NAMALWA (cell line): ENCODE measurements at places on chromosomes 2 and 18.

- DNase-seq = no peak
Observed at GRCh38 chr2:230023313-230023712, 45.4 kb downstream of the SLC16A14 start.

- no peak for DNase-seq
Observed at GRCh38 chr2:222592176-222592575, 63.7 kb downstream of the FARSB start.

DNA sequence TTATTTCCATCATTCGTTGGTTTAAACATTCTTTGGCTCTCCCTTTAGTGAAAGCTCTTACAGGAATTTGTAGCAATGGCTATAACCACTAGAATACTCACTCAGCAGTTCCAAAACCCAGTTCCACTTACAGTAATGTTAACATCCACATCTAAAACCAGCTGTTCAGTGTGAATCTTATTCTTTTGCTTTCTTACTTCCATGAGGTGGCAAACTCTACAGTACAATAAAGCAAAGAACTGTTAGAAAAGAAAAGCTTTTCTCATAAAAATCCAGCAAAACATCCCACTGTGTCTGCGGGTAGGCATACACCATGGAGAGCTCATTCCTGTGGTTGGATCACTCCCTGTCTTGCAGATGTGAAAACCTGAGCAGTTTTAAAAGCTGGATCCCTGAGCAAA is 147.1 kb downstream of the ARHGAP28 start:
- no peak for DNase-seq

GRCh38 chr2:27884601-27885000 is 5.6 kb downstream of the RBKS start:
- no peak for DNase-seq

- DNase-seq = no peak
Observed at GRCh38 chr2:86371527-86371926, 34.1 kb upstream of the REEP1 start.

DNA sequence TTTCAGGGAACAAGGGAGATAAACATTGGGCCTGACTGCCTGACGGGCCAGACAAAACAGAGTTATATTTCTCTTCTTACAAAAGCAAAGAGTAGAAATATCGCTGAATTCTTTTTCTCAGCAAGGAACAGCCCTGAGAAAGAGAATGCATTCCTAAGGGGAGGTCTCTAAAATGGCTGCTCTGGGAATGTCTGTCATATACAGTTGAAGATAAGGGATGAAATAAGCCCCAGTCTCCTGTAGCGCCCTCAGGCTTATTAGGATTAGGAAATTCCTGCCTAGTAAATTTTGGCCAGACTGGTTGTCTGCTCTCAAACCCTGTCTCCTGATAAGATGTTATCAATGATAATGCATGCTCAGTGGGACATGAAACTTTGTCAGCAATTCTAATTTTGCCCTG is 134.9 kb upstream of the CNTNAP5 start:
- no peak for DNase-seq

- DNase-seq = no peak
Observed at GRCh38 chr2:37907501-37908225, 17.4 kb upstream of the RMDN2 start.

GRCh38 chr2:239946562-239946863 is 78.6 kb downstream of the NDUFA10 start:
- DNase-seq = no peak

DNA sequence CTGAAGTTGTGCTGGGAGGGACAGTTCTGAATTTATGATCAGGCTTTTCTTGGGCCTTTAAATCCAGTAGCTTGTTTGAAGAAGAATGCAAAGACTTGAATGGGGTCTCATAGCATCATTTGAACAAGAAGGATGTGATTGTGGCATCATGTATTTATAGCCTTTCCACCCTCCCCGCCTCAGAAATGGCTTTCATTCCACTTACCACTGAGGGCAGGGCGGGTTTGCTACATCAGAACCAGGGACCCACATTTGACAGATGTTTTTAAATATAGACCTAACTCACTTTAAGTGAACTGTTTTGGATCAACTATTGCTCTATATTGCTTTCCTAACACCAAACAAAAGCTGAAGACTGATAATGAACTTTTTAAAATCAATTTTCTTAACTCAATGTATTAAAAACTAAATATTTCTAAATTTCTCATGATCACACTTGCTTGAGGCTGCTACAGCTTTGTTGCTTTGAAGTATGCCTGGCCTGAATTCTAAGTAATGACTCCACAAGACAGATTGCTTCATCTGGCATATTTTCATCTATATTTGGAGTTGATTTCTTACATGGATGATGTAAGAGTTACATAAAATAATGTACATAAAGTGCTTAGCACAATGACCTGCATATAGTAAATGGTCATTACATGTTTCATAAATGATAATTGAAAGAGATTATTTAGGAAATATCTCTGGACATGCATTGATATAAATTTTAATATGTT is 1552.9 kb upstream of the SLC39A10 start:
- no peak for DNase-seq

- no peak for DNase-seq
Observed at GRCh38 chr2:100383954-100384353, 33.5 kb downstream of the CHST10 start.

- DNase-seq = no peak
Observed at GRCh38 chr2:80348953-80349352, 44.4 kb upstream of the LRRTM1 start.

- DNase-seq = no peak
Observed at GRCh38 chr2:176112375-176113302, 3.9 kb upstream of the HOXD10 start.

DNA sequence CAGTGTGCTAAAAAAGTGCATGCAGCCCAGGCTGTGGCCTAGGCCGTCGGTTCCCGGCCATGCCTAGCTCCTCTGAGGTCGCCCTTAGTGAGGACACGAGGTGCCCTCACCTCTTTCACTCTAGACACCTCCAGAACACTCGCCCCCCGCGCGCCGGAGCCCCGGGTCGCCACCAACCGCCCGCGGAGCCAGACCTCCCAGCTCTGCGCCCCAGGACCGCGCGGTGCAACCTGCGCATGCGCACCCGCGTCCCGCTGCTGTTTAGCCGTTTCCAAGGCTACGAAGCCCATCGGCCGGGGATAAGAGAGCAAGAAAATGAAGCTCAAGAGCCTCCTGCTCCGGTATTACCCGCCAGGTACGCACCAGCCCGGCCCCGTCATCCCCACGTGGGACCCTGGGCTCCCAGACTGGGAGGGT is at the start of gene DAW1:
DAW1 (plus strand) TSS at position 257 of the 417 bp plus-strand sequence; CDS start at position 316, 59 bp downstream.
- DNase-seq = no peak

DNA sequence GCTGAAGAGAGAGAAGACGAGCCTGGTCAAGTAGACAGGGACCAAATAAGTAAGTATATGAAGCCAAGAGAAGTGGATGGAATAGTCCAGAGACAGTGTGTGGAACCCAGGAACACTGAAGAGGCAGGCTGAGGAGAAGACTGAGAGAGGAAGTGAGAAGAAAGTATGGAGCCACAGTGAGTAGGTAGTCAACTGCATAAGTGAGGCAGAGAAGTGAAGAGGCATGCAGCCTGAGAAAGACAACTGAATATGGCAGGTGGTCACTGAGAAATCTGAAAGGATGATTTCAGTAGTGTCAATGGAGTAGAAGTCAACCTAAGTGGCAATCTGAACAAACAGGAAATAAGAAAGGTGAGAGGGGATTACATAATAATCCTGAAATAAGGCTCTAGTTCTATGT is 55.4 kb downstream of the CWC22 start:
- DNase-seq = no peak

GRCh38 chr2:75142081-75142480 is 57.2 kb downstream of the TACR1 start:
- no peak for DNase-seq

- DNase-seq = peak; percentile 66
Observed at GRCh38 chr2:207692206-207693065, 19.0 kb upstream of the CCNYL1 start.

- no peak for DNase-seq
Observed at GRCh38 chr2:96626553-96626942, 11.6 kb downstream of the KANSL3 start.

DNA sequence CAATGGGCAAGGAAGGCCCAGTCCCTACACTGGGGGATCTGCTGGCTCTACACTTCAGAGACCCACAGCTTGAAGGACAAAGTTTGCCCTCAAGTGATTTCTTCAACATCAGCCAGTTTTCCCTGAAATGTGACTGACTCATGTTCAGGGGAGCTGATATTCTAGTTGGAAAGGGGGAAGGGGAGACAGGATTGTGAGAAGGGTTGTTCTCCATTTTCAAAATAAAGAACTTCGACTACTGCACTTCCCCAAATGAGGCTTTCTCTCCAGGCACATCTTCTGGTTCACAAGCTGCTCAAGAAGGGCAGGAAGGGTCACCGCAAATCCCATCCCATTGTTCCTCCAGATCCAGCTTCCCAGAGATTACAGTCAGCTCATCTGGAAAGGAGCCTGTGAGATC is 117.6 kb downstream of the BCL2L11 start:
- DNase-seq = no peak

DNA sequence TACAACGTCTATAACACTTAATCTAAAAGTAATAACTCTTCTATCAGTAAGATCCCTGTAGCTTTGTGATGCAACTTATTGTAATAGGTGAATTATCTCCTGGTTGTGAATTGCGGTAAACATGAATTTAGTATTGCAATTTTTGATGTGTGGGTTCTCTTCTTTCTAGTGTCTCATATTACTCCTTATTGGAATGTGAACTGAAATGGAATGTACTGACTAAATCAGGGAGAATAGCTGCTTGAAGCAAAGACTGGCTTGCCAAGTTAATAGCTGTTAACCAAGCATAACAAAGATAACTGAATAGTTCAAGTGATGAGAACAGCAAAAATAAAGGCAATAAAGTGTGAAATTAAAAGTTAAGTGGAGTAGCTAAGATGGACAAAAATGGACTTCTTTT is 60.5 kb upstream of the TFPI start:
- DNase-seq = no peak
